Thoracic aorta (tissue), 2 donors: ENCODE measurements at places on chromosomes 12 and 14.

DNA sequence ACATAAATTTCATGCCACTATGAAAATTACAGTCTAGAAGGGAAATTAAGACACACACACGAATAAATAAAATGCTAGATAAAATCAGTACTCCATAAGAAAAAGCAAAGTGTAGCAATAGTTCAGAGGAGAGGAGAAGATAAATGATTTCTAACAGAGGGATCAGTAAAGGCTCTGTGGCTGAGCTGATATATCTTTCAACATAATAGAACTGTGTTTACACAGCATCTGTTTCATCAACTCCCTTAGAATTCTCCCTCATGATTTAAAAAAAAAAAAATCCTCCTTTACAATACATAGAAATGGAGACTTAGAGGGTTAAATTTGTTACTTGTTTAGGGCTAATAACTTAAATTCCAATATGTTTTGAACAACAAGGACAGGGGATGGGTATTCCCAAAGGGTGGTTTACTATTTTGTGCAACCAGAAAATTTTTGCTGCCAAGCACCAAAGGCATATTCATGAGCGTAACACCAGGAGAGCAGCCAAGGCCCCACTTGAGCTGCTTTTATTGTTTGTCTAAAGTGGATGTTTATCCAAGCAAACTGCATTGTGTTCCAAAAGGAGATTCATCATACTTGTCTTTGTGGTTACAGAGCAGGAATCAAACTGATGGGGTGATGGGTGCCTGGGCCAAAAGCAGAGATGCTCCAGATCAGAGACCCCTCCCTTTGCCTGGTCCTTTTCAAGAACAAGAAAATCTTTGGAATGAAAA lies 162.7 kb downstream of the BMP4 start:
- no peaks in the 10 kb centered on the region for H3K27me3 ChIP-seq
- no peaks in the 10 kb centered on the region for H3K4me1 ChIP-seq
- DNase-seq, result no peak

GRCh38 chr14:50007123-50007903 lies 109.1 kb downstream of the VCPKMT start:
- no peaks in the 10 kb centered on the region for H3K27me3 ChIP-seq
- H3K4me3 ChIP-seq, result no peak overlapping the region
- no peak for DNase-seq
- no peaks in the 10 kb centered on the region for H3K36me3 ChIP-seq

- H3K27me3 ChIP-seq, result no peaks in the 10 kb centered on the region
- no peak overlapping the region for H3K4me3 ChIP-seq
- H3K36me3 ChIP-seq, result peaks cover 62% of the 10 kb centered on the region
- H3K27ac ChIP-seq, result no peak overlapping the region
- no peaks in the 10 kb centered on the region for H3K4me1 ChIP-seq
- DNase-seq, result no peak
Measured at GRCh38 chr12:121822393-121823100, 18.7 kb downstream of the SETD1B start.

- no peak overlapping the region for H3K4me3 ChIP-seq
- H3K36me3 ChIP-seq, result no peaks in the 10 kb centered on the region
- H3K27me3 ChIP-seq, result no peaks in the 10 kb centered on the region
- no peaks in the 10 kb centered on the region for H3K4me1 ChIP-seq
Measured at GRCh38 chr12:64603183-64603841, 7.0 kb upstream of the RASSF3 start.

DNA sequence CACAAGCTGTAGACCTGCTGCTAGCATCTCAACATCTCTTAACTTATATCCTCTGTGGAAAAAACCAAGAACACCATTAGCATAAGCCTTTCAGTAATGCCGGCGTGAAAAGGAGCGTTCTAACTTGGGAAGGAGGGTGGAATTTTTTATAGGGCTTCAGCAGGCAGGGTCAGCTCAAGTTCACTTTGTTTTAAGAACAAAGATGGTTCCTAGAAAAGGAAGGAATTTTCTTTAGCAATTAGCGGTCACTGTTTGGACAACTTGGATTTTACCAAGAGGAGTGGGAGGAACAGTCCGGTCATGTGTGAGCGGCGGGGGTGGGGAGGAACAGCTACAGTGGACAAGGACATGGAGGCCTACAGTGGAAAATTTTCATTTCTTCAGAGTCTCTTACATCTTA lies 35.9 kb downstream of the BBS10 start:
- no peaks in the 10 kb centered on the region for H3K4me1 ChIP-seq
- no peaks in the 10 kb centered on the region for H3K27me3 ChIP-seq
- no peak overlapping the region for H3K4me3 ChIP-seq
- H3K36me3 ChIP-seq, result no peaks in the 10 kb centered on the region
- H3K27ac ChIP-seq, result no peak overlapping the region

DNA sequence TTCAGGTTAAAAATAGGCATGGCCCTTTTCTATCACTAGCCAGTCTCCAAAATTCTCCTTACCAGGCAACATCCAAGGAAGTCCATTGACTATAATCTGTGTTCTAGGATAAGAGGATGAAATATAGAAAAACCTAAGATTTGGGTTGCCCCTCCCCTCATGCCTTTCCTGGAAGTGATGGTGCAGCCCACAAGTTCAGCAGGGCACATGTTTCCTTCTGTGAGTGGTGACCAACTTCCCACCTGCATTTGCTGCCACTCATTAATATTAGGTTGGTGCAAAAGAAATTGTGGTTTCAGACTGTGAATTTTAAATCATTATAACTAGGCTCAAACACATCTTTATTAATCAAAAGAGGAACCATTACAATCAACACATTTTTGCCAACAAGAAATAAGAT lies 250.5 kb upstream of the FKBP4 start:
- H3K4me3 ChIP-seq, result no peak overlapping the region
- H3K36me3 ChIP-seq, result peaks cover 7% of the 10 kb centered on the region
- H3K27ac ChIP-seq, result no peak overlapping the region

DNA sequence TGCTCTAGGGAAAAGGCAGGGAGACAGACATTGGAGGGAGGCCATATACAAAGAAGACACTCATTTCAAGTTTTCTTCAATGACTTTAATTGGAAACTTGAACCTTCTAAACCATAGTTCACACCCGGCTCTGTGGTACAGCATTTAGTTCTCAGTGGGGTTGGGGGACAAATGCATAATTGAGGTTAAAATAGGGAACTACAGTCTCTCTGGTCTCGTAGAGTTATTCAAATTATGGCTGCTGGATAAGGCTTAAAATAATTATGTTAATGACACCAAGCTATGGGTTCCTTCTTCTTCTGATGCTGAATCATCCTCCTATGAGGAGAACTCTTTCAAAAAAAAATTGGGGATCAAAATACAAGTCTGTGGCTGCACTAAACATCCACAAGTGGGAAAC lies 3.8 kb upstream of the RPAP3 start:
- H3K36me3 ChIP-seq, result no peaks in the 10 kb centered on the region
- H3K27me3 ChIP-seq, result no peaks in the 10 kb centered on the region
- DNase-seq, result no peak
- H3K27ac ChIP-seq, result no peak overlapping the region

- no peak for DNase-seq
- no peak overlapping the region for H3K4me3 ChIP-seq
- H3K36me3 ChIP-seq, result no peaks in the 10 kb centered on the region
- H3K27ac ChIP-seq, result no peak overlapping the region
Measured at GRCh38 chr12:110796952-110797351, 49.8 kb upstream of the CCDC63 start.

GRCh38 chr14:21536418-21537089 lies 10.4 kb upstream of the SALL2 start:
- H3K4me1 ChIP-seq, result peaks cover 5% of the 10 kb centered on the region
- no peaks in the 10 kb centered on the region for H3K27me3 ChIP-seq
- peak overlapping the region; percentile 33 for H3K4me3 ChIP-seq
- no peaks in the 10 kb centered on the region for H3K36me3 ChIP-seq
- no peak overlapping the region for H3K27ac ChIP-seq
- no peak for DNase-seq

DNA sequence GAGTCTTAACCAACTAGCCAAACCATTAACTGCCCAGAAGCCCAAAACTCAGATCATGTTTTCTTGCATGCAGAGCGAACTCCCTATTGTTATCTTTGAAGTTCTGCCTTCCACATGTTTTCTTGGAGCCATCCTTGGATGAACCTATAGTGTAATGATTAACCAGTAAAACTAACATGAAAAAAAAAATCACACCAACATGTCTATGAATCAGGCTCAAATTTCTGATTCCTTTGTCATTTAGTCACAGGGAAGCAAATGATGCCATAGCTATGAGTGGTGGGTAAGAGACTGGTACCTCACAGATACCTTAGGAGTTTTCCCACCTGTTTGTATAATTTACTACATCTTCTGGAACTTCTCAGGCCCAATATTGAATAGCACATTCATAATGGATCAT lies 70.7 kb downstream of the PTPRO start:
- no peak overlapping the region for H3K27ac ChIP-seq
- H3K4me3 ChIP-seq, result no peak overlapping the region
- H3K36me3 ChIP-seq, result no peaks in the 10 kb centered on the region
- peaks cover 13% of the 10 kb centered on the region for H3K4me1 ChIP-seq

DNA sequence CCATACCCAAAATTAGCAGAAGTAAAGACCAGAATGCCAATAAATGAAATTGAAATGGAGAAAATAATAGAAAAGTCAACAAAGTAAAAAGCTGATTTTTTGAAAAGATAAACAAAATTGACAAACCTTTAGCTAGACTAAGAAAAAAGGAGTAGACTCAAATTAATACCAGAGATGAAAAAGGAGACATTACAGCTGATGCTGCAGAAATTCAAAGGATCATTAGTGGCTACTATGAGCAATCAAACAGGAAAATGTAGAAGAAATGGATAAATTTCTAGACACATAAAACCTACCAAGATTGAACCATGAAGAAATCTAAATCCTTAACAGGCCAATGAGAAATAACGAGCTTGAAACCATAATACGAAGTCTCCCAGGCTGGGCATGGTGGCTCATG lies 34.8 kb upstream of the INSM2 start:
- no peak overlapping the region for H3K27ac ChIP-seq
- H3K36me3 ChIP-seq, result no peaks in the 10 kb centered on the region
- H3K27me3 ChIP-seq, result no peaks in the 10 kb centered on the region
- H3K4me1 ChIP-seq, result no peaks in the 10 kb centered on the region
- no peak for DNase-seq
